ENCODE measurements at places on chromosomes 13 and 19.
A peak's percentile ranks its signal among the peaks of the same experiment; 100 is the strongest.

DNA sequence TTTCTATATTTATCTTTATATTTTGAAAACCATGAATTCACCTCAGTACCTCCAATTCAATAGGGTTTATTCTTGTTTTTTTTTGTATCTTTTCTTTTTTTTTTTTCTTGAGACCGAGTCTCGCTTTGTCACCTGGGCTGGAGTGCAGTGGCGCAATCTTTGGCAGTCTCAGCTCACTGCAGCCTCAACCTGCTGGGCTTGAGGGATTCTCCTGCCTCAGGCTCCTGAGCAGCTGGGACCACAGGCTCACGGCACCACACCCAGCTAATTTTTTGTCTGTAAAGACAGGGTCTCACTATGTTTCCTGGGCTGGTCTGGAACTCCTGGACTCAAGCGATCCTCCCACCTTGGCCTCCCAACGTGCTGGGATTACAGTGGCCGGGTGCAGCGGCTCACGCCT, 23.1 kb upstream of the EVI5L start:
- DNase-seq, result no peak

GRCh38 chr19:18346091-18346490, 5.7 kb downstream of the PGPEP1 start:
- DNase-seq, result no peak

DNA sequence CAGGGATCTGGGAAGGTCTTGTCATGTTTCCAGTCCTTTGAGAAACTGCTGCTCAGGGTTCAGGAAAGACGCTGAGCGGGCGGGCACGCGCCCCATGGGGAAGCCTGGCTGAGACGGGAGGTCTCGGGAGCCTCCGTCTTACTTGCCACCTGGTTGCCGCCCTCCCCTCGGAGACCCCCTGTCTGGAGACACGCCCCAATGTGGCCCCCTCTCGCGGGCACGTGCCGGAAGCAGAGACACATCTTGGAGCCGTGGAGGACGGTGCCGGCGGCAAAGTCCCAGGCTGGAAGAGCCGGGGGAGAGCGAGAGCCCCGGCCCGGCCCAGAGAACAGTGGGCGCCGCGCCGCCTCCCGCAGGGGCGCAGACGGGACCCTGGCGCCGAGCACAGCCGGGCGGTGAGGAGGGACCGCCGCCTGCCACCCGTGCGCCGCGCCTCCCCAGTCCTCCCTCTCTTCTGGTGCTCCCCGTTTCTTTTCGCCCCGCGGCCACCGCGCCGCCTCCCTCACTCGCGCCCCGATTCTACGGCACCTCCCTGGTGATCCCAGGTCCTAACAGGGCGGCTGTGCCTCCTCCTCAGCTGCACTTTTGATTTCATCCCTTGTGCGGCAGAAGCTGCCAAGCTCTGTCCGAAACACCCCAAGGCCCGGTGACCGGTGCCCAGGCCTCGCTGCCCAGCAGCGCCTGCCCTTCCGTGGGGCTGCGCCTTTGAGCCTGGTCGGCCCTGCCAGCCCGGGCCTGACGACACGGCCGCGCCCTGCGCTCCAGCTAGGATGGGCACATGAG, 15.5 kb downstream of the GJB2 start:
- no peak for DNase-seq

DNA sequence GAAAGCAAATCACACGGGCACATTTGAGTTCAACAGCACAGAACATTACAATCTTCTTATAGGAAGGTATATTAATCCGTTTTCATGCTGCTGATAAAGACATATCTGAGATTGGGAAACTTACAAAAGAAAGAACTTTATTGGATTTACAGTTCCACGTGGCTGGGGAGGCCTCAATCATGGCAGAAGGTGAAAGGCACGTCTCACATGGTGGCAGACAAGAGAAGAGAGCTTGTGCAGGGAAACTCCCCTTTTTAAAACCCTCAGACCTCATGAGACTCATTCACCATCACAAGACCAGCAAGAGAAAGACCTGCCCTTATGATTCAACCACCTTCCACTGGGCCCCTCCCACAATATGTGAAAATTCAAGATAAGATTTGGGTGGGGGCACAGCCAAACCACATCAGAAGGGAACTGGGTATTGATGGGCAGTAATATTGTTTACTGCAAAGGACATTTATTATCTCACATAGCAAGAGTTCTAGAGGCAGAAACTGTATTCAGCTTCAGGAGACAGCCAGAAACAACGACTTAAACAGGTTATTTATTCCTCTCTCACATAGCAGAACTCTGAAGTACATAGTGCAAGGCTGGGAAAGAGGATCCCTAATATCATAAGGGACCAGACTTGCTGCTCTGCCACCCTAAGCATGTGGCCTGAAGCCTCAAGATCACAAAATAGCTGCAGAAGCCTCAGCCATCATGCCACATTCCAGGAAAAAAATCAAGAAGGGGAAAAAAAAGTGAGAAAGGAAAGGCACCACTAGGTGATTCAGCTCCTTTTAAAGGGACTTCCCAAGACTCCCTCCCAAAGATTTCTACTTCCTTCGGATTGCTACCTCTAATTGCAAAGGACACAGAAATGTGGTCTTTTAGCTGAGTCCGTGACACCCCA, 23.1 kb downstream of the FXYD5 start:
- DNase-seq, result no peak

DNA sequence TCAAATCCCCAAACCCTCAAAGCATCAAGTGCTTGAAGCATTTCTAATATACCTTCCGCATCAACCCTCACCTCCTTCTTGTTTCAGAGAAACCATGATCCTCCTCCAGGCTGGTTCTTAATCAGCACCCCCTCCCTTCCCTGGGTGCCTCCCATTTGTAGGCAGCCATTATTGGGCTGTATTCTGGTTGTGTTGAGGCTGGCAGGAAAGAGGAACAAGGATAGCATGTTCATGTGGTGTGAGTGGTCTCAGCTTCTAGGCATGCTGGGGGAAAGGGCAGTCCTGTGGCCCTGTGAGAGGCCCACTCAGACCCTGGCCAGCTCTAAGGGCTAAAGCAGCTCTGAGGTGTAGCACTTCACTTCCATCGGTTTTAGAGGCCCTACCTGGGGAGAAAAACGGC, 18.9 kb upstream of the TRIM13 start:
- no peak for DNase-seq

- peak; percentile 34 for DNase-seq
These were observed 13.3 kb downstream of the KCNC3 start for GRCh38 chr19:50315773-50316448.

- DNase-seq, result no peak
These were observed 3.1 kb downstream of the SCN1B start for GRCh38 chr19:35033067-35034004.

DNA sequence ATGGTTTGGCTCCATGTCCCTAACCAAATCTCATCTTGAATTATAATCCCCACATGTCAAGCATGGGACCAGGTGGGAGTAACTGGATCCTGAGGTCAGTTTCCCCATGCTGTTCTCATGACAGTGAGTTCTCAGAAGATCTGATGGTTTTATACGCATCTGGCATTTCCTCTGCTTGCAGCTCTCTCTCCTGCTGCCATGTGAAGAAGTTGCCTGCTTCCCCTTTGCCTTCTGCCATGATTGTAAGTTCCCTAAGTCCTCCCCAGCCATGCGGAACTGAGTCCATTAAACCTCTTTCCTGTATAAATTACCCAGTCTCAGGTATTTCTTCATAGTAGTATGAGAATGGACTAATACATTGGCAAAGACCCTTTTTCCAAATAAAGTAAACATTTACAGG, 96.8 kb downstream of the TSHZ3 start:
- DNase-seq, result no peak

GRCh38 chr13:30499338-30499737, 33.6 kb upstream of the HMGB1 start:
- no peak for DNase-seq

GRCh38 chr13:112880221-112880641, 88.8 kb upstream of the MCF2L start:
- no peak for DNase-seq

GRCh38 chr13:40522282-40522681, 144.2 kb downstream of the FOXO1 start:
- DNase-seq, result no peak

DNA sequence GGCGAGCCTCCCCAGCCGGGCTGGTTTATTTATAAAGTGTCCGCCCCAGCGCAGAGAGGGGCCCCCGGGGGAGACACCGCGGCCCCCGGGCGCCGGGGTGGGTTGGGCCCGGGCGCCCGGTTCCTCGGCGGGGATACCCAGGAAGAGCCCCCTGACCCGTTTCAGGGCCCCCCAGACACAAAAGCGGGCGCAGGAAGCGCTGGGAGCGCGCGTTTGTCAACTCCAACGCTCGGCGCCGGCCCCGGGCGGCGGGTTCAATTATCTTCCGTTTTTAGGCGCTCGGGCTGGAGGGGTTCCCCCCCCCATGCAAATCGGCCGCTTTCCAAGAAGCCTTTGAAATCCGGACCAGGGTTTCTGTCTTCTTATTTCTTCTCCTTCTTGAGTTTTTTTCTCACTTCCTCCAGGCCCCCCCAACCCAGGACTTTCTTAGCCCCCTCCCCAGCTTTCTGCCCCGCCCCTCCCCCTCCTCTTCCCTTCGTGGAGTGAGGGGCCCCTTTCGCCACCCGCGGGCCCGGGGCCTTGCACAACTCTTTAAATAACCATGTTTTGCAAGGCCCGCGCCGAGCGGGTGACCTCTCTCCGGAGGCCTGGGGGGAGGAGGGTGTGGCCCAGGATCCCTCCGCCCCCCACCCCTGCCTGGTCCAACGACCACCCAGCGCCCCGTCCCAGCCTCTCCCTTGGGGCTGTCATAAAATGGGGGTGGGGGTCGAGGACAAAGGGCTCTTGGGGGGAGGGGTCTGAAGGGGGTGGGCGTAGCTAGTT, 935 bp downstream of the ARID3A start:
- DNase-seq, result no peak
